ENCODE measurements at places on chromosomes 2 and 18.

GRCh38 chr2:142973160-142973821, 95.8 kb downstream of the KYNU start:
- DNase-seq, result no peak

GRCh38 chr18:3867236-3867635, 417.3 kb downstream of the TGIF1 start:
- no peak for DNase-seq

DNA sequence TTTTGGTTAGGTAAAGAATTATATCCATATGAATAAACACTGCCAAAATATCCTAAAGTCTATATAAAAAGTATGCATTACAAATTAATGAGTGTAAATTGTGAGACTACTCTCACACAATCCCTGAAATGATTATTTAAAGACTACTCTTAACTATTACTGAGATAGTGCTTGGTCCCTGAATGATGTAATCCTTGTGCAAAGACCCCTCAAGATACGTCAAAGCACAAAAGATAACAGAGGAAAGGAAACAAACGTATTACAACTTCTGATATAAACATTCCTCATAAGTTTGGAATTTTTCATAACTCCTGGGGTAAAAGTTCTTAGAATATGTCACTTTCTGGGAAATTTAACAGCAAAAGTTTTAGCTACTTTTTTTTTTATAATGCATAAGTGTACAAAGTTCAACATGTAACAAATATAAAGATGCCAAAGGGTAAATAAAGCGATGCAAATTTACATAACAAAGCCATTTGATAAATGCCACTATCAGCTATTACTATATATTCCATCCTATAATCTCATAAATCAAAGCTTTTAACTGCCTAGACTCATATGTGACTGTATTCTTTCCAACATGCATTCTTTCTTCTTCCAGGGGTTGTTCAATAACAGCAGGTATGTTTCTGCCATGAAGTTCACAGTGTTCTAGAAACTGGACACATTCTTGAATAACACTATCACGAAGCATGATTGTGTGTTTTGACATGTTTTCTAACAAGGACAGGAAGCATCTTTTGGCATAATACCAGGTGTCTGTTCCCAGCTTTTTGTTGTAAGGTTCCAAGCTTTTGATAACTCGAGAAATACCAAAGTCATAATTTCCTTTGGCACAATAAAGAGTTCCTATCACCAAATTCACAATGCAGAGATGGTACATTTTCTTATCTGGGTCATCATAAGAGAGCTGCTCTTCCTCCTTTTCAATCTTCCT, 158.0 kb downstream of the AGPS start:
- DNase-seq, result no peak

GRCh38 chr2:49288902-49289700, 134.8 kb upstream of the FSHR start:
- no peak for DNase-seq

DNA sequence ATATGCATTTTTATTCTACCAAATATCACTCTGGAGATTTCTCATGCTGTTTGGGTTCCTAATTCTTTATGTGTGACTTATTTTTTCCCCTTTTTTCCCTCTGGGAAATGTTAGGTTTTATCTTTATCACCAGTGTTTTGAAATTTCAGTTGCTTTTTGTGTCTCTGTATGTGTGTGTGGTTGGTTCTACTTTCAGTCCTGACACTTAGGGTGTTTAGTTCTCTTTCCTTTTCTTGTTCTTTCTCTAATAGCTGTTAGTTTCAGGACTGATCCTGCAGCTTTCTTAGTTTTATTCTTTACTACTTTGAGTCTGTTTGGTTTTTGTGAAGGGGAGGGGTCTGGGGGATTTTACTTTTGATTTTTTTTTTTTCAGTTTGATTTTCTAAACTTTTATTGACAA, 23.1 kb downstream of the PPM1B start:
- DNase-seq, result no peak

DNA sequence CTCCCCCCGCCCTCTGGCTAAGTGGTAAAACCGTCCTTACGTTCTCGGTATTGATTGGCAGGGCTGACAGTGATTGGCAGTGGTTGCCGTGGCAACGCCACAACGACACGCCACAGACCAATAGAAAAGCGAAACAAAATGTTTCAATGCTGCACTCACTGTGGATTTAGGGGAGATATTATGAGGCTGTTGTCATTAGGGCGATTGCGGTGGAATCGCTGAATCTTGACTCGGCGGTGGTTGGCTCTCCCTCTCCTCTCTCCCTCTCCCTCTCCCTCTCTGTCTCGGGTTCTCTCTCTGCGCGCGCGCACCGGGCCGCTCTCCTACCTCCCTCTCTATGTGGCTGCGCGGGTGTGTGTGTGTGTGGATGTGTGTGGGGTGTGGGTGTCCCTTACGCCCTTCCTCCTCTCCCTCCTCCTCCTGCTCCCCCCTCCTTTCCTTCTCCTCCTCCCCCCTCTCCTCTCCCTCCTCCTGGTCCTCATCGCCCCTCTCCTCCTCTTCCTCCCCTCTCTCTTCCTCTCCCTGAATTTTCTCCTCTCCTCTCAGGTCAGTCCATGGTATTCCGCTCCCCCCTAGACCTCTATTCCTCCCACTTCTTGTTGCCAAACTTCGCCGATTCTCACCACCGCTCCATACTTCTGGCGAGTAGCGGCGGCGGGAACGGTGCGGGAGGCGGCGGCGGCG, at the start of gene SIX3:
SIX3 (plus strand) TSS at position 152 of the 684 bp plus-strand sequence; CDS start at position 555, 403 bp downstream.
- no peak for DNase-seq

Measured in stimulated activated CD8-positive, alpha-beta memory T cell treated with anti-CD3 and anti-CD28 coated beads, Interleukin-2, amount 100 ng/mL, for 1 hour (primary cell).